Adrenal gland (tissue), 19 donors: ENCODE measurements at places on chromosomes 7 and 10.

GRCh38 chr7:20737840-20738448 lies 48.7 kb downstream of the SP8 start:
- no peak for DNase-seq

GRCh38 chr7:151565541-151565940 lies 45.8 kb upstream of the RHEB start:
- DNase-seq: no peak

DNA sequence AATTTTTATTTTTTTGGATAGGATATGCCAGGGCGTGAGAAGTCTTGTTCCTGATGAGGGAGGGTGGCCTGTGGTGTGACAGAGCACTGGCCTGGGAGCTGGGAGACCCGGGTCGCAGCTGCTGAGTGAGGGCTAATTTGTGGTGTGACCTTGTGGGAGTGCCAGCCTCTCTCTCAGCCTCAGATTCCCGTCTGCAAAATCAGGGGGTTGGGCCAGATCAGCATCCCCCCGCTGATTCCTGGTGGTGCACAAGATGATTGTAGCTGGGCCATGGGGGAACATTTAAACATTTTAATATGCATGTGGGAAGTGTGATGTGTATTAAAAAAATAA lies 14.9 kb downstream of the TSPAN15 start:
- DNase-seq: no peak

- DNase-seq: no peak
Measured at GRCh38 chr7:15888090-15888489, 201.6 kb upstream of the MEOX2 start.

DNA sequence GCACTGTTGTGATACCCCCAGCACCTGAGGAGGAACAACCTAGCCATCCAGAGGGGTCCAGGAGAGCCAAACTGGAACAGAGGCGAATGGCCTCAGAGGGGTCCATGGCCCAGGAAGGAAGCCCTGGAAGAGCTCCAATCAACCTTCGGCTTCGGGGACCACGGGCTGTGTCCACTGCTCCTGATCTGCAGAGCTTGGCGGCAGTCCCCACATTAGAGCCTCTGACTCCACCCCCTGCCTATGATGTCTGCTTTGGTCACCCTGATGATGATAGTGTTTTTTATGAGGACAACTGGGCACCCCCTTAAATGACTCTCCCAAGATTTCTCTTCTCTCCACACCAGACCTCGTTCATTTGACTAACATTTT lies 1.6 kb upstream of the CASP2 start:
- no peak for DNase-seq

DNA sequence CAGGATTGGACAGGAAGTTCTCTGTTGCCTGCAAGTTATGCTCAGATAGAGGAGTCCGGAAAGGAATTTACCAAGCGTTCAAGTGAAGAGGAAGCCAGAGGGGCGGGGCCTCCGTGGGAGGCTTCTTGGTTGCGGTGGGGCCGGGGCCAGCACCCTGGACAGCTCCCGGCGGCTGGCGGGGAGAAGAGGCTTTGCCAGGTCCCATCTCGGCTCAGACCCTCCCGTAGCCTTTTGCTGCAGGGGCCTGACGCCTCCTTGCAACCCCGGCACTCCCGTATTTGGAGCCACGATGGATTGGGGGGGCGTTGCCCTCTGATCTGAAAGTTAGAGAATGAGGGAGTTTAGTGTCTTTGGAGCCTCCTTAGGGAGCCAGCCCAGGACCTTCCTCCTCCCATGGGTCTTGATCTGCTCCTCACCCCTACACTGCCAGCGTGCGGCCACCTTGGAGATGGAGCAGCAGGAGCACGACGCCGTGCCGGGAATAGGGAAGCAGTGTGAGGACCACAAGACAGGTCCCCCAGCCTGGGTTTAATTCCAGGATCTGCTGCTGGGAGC lies 3.1 kb upstream of the SLC18A3 start:
- DNase-seq: peak; percentile 76

GRCh38 chr7:117065571-117066150 lies 112.4 kb downstream of the ST7 start:
- no peak for DNase-seq
